Adrenal gland (tissue), 19 donors: ENCODE measurements at places on chromosomes 7 and 10. TPM values are rescaled to one million over a fixed set of nuclear protein-coding genes. Genes with fewer than 3 reads are reported as not detected.

DNA sequence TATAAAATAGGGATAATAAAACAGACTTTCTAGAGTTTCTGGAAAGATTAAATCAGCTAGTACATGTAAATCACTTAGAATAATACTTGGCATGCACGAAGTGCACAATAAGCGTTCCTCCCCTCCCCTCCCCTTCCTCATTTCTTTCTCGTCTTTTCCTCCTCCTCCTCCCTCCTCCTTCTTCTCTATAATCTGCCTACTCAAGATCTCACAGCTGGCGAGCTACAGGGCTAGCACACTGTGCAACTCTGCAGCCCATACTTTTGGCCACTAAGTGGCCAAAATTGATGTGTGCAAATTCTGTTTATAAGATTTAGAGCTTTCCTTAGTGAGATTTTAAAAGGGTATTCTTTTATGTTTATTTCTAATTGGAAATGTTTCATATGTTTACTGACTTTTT, 565.3 kb downstream of the PHTF2 start:
- H3K27ac ChIP-seq = no peak overlapping the region
- H3K4me3 ChIP-seq = no peak overlapping the region
- no peaks in the 10 kb centered on the region for H3K4me1 ChIP-seq

DNA sequence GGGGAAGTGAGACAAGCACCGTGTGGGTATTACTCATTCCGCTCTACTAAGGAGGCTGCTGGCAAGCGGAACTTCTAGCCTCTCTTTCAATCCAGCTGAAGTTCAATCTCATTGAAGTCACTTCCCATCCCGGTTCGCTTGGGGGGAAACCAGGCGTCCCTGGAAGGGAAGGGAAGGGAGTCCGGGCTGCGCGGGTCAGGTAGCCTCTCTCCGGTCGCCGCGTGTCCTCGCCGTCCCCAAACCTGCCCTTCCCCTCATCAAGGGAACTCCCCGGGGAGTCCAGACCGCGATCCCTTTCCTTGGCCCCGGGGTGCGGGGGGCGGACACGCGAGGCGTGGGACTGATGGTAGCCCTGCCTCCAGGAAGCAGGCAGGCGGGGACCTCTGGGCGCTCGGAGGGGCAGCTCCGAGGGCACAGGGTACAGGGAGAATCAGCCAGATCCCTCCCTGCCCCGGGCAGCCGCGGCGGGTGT, 598 bp upstream of the ZEB1 start:
- peak; percentile 83 for DNase-seq
- H3K4me1 ChIP-seq = no peaks in the 10 kb centered on the region
- no peaks in the 10 kb centered on the region for H3K36me3 ChIP-seq
- no peaks in the 10 kb centered on the region for H3K27me3 ChIP-seq

DNA sequence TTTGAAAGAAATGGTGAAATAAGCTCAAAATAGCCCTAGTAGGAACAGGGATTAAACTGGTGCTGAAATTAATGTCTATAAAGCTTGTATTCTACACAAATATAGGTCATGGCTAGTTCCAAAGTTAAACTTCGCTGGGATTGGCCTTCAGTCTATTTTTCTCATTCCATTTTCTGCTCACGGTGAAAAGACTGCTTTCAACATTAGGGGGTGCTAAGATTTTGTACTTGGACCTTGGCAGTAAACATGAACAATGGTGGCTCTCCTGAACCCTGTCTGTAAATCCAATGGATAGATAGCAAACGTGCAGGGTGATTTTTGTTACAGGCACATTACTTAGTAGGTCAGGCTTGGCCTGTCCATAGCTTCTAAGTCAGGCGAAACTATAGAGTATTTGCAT, 36.0 kb upstream of the RSU1 start:
- DNase-seq = no peak
- H3K27me3 ChIP-seq = peaks cover 5% of the 10 kb centered on the region
- H3K4me1 ChIP-seq = no peaks in the 10 kb centered on the region
- H3K27ac ChIP-seq = no peak overlapping the region
- H3K36me3 ChIP-seq = no peaks in the 10 kb centered on the region

DNA sequence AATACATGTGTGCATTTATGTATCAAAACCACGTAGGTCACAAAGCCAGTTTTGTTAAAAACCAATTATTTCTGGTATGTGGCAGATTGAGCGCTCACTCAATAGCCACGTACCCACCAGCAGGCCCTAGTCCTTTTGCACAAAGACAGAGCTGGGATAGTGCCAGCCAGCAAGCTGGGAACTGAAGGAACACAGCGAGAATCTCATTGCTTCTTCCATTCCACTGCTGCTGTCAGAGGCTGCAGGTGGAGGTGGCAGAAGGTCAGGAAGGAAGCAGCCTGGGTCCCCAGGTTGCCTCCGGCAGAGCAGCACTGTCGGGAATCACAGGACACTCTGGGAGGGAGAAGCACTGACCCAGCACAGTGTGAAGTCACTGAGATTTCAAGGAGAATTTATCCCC, 385.5 kb upstream of the PFKP start:
- H3K27ac ChIP-seq = no peak overlapping the region
- no peak for DNase-seq
- no peak overlapping the region for H3K4me3 ChIP-seq
- no peaks in the 10 kb centered on the region for H3K27me3 ChIP-seq
- no peaks in the 10 kb centered on the region for H3K36me3 ChIP-seq
- H3K4me1 ChIP-seq = no peaks in the 10 kb centered on the region

Gene MRLN
- not detected for polyA plus RNA-seq

- H3K4me1 ChIP-seq = no peaks in the 10 kb centered on the region
- no peak overlapping the region for H3K4me3 ChIP-seq
- H3K27ac ChIP-seq = no peak overlapping the region
- no peak for DNase-seq
Observed at GRCh38 chr7:36958111-36958733, 233.9 kb upstream of the AOAH start.
